Naive thymus-derived CD4-positive, alpha-beta T cell (primary cell): ENCODE measurements at places on chromosomes 16 and 17. TPM values are rescaled to one million over a fixed set of nuclear protein-coding genes. Genes with fewer than 3 reads are reported as not detected.

Gene KRT222
- not detected for polyA plus RNA-seq

Gene GPR142
- polyA plus RNA-seq = not detected

Gene KRT25
- not detected for polyA plus RNA-seq

Gene SPNS3
- polyA plus RNA-seq = 7.3 TPM

Gene SOST
- polyA plus RNA-seq = not detected

Gene SLC7A6
- polyA plus RNA-seq = 29.3 TPM

Gene CNP
- 34.2 TPM for polyA plus RNA-seq

Gene ATP1B2
- polyA plus RNA-seq = not detected

Gene HBM
- not detected for polyA plus RNA-seq

Gene PDF
- polyA plus RNA-seq = 15.9 TPM

Gene C16orf87
- 8.8 TPM for polyA plus RNA-seq

Gene ABCA9
- not detected for polyA plus RNA-seq

Gene CCL17
- polyA plus RNA-seq = not detected

Gene JPH3
- not detected for polyA plus RNA-seq
